ENCODE measurements at places on chromosomes 3 and 15.

GRCh38 chr3:12907729-12908128 lies 66.4 kb upstream of the RPL32 start:
- no peak for DNase-seq

DNA sequence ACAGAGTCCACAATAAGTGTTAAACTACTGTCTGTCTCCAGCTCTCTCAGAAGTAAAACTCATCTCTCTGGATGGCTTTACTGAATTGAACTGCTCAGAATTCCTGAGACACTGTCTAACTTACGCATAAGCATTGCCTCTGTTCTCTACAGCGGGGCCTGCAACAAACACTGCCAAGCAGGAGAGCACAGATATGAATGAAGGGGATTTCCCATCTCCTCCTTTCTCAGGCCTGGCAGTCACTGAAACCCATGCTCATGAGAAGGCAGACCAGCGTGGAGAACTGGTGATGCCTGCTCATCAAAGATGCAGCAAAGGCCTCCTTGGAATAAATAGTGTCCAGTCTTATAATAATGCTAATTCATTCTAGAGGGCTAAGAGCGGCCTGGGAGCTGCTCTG lies 10.3 kb downstream of the RASGRP1 start:
- no peak for DNase-seq

DNA sequence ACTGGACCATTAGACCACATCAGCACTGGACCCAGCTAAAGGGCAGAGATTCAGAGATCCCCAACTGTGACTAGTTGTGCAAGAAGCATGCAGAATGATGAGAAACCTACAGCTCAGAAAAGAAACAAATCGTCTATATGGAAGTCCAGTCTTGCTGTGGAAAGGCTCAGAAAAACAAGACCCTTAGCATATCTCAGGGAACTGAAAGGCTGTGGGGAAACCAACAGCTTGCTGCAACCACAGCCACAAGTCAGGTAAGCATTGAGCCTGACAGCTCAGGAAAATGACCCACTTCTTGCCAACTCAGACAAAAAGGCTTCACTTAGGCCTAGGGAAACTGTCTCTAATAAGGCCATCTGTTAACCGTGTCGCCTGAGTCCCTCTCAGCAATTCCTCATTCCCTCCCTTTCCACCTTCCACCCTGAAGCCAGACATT lies 145.6 kb downstream of the LSAMP start:
- DNase-seq = no peak

DNA sequence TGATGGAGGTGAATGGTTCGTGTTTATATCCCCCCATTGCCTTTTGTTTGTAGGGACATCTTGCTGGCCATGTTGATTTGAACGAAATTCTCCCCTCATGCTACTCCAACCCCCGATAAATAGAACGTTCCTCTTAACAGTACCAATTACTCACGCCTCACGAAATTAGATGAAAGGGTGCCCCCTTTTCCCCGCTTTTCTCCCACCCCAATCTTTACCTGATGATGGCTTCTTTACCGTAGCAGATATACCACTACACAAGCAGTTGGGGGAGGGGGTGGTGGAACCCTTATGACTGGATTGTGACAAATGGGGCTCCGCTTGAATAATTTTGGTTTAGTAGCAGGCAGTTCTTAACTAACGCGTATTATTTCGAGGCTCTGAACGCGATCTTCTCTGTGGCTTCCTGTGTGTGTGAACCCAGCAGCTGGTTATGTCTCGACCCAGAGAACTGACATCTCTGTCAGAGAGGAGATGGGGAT lies 1.1 kb downstream of the PIAS1 start:
- DNase-seq = peak; percentile 73

GRCh38 chr15:92097474-92098178 lies 244.1 kb downstream of the SLCO3A1 start:
- peak; percentile 35 for DNase-seq
